Activated T-cell treated with anti-CD3 and anti-CD28 coated beads, Interleukin-2, amount 50 U/mL, for 4 hours (primary cell): ENCODE measurements at places on chromosomes 2 and 18. TPM values are rescaled to one million over a fixed set of nuclear protein-coding genes. Genes with fewer than 3 reads are reported as not detected.

The PROM2 gene
- 0.63 TPM for total RNA-seq

The MBD2 gene
- 135 TPM for total RNA-seq

The CD207 gene
- total RNA-seq = not detected

The ASB18 gene
- total RNA-seq = not detected

The UCN gene
- 1.1 TPM for total RNA-seq

The DSC1 gene
- not detected for total RNA-seq

The RESP18 gene
- not detected for total RNA-seq

The ACMSD gene
- total RNA-seq = not detected

- DNase-seq = no peak
Observed at GRCh38 chr2:105723431-105723830, 21.3 kb upstream of the NCK2 start.

DNA sequence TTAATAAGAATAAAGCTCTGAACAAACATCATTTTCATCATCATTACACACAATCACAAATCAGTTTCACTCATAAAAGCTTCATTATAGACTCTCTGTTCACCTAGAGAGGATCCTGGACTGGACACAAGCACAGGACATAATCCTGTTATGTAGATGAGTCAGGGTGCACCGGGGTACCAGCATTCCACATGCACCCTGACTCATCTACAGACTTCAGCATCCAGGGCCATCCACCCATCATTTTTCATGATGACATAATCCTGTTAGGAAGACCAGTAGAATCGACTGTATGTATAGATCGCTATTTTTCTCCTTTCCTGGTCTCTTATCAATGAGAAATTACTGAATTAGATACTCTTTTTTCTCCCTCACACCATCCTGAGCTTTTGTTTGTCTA is 73.7 kb upstream of the PIK3C3 start:
- DNase-seq = no peak

The KLF7 gene
- total RNA-seq = 13.4 TPM

DNA sequence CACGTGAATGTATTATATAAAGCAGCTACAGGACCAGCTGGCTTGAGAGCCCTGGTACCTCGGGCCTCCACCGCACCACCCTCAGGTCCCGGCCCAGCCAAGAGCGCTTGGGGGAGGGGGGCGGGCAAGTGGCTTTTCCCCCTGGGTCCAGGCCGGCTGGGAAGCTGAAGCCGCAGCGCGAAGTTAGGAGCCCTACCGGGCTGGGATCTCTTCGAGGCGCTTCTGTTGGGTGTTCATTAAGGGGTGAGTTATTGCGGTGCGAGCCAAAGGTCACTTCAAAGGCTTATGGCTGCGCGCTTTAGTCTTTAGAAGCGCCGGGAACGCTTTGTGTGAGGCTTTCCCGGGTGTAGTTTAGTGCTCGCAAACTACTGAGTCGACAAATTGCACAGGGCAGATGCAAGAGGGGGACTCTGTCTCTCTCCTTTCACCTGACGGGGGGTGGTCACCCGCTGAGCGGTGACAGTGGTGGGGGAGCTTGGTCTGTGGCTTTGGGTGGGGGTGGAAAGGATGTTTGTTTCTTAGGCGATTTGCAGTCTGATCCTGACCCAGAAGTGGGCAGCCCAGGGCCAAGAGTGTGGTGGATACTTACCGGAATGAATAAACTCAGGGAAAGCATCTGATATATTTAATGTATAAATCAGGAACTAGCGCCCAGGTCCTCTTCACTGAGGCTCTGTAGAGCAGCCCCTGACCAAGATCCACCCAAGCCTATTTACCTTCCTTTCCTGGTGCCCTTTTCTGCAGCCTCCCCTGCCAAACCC is 6.0 kb downstream of the HOXD3 start:
- DNase-seq = no peak

- DNase-seq = no peak
Observed at GRCh38 chr2:37627710-37628109, 43.7 kb downstream of the CDC42EP3 start.

The GKN1 gene
- not detected for total RNA-seq

DNA sequence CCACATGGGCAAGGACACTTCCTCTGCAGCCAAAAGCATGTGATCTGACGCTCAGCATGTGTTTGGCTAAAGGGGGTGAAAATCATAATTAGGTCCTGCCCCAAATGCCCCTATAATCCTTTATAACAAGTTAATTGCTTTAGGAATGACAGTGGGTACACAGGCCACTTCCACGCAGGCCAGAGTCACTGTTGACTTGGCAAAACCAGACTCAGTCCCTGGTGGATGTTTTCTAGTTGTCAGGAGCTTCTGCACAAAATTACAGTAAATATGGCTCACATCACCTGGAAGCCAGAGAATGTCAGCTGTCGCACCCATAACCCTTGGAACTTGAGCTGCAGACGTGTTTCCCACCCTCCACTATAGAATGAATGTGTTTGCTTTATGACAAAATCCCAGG is 13.3 kb upstream of the PXDN start:
- no peak for DNase-seq

- no peak for DNase-seq
Observed at GRCh38 chr2:24832931-24833701, 39.9 kb downstream of the CENPO start.

The RAMP1 gene
- total RNA-seq = 0.53 TPM

GRCh38 chr2:206379886-206380285 is 63.4 kb upstream of the ADAM23 start:
- no peak for DNase-seq
